ENCODE measurements at places on chromosomes 4 and X.
A peak's percentile ranks its signal among the peaks of the same experiment; 100 is the strongest.

GRCh38 chrX:72304877-72305276 is 837 bp downstream of the CITED1 start:
- DNase-seq = no peak

DNA sequence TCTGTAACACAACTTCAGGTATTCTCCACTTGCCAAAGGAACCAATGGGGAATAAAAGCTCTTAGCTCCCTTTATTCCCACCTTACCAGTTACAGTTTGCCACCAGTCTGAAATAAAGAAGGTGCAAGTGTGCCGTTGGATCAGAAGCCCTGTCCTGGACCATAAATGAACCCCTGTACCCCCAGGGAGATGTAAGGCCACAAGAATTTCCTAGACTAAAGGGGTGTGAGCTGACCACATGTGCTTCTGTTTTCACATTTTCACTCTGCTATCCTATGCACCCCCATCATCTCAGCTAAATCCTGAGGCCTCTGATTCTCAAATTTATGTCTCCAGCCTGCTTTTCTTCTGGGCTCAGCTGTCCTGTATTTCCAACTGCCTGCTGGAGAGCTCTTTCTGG is 221.2 kb downstream of the SPRY1 start:
- DNase-seq = no peak

DNA sequence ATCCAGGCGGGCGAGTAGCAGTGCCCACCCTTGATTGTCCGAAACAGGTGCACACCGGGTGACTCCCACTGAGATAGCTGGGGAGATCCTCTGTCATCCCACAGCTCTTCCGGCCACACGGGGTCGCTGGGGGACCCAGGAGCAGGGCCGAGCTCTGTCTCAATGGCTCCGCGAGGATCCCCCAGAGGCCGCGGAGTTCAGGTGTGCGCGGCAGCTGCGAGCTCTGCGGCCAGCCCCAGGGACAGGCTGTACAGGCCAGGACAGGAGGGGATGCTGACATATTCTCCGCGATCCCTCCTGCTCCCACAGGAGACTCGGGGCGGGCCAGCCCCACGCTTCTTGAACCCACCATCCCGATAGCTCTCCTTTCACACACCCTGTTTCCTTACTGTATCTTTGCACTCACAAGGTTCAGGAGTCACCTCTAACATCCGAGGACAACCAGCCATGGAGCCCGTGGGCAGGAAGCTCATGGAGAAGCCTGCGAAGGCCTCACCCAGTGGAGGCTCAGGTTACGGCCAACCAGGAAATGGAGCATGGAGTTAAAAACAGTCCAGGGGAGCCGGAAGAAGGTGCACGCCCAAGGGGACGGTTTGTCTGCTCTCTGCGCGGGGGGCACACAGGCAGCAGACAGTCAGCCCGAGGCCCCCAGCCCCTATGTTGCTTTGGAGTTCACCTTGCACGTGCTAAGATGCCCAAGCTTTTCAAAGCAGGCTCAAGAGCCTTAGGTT is 77.9 kb upstream of the AMELX start:
- DNase-seq = no peak

DNA sequence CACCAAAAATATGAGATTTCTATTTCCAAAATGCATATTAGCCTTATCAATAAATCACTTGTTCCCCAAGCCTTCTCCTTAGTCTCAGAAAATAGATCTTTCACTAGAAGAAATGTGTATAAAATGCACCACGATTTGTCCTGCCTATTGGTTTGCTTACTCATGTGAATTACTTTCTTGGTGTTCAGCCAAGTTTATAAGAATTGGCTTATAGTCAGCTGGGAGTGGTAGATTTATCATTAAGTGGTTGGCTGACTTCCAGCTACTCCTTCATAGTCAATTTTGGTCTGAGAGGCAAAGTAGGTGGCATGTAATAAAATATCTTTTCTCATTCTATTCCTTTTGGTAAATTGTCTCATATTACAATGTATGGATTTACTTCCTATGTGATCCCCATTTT is 1.3 kb downstream of the SULT1E1 start:
- peak; percentile 36 for DNase-seq

- DNase-seq = peak; percentile 64
Observed at GRCh38 chrX:39519030-39519488, 578.7 kb downstream of the BCOR start.

GRCh38 chr4:118927974-118928373 is 39.3 kb downstream of the SYNPO2 start:
- DNase-seq = no peak

DNA sequence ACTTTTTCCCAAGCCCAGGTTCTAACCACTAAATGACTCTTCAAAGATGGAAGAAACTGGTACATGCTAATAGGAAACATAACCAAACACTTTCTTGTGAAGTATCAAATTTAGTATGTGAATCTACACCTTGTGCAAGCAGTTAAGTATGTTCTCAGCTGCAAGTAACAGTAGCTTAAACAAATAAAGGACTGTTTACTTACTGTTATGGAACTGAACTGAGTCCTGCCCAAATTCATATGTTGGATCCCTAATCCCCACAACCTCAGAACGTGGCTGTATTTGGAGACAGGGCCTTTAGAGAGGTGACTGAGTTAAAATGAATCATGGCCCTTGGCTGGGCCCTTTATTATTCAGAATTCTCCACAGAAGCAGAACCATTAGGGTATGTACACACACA is 178.7 kb downstream of the KDR start:
- no peak for DNase-seq

DNA sequence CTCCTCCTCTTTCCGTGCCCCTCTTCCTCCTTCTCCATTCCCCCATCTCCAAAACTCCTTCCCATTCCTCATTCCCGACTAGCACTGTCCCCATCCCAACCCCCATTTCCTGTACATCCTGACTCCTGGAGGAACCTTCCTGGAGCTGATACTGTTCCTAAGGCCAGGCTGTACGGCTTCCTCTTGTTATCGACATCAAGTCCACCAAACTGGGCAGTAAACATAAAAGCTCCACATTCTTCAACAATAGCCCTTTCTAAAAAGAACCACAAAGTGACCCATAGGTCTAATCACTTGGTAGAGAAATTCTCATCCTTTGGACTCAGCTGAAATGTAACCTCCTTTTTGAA is 22.9 kb downstream of the AWAT2 start:
- DNase-seq = no peak

Measured in fibroblast of upper back skin (primary cell).